ENCODE measurements at places on chromosomes 4 and X. TPM values are rescaled to one million over a fixed set of nuclear protein-coding genes. Genes with fewer than 3 reads are reported as not detected.

The MAGED4B gene
- polyA plus RNA-seq = 32.2 TPM

The CPZ gene
- not detected for polyA plus RNA-seq

The SHISA3 gene
- polyA plus RNA-seq = 1.1 TPM

The TMPRSS11A gene
- polyA plus RNA-seq = not detected

The PNMA5 gene
- not detected for polyA plus RNA-seq

The CDKL2 gene
- 0.58 TPM for polyA plus RNA-seq

The SFRP2 gene
- not detected for polyA plus RNA-seq
